Cardiac ventricle fibroblast (primary cell): ENCODE measurements at places on chromosomes 3 and 15. TPM values are rescaled to one million over a fixed set of nuclear protein-coding genes. Genes with fewer than 3 reads are reported as not detected.

Gene MESP1
- 1.2 and 2.1 TPM in 2 replicates for total RNA-seq

Gene CPN2
- not detected in 2 replicates for total RNA-seq

Gene RAB5A
- total RNA-seq = 48.2 and 53.3 TPM in 2 replicates

Gene AQP9
- not detected in 2 replicates for total RNA-seq

Gene GUCA1C
- total RNA-seq = not detected in 2 replicates

Gene MUSTN1
- total RNA-seq = not detected in 2 replicates

Gene SERP1
- total RNA-seq = 230 and 253 TPM in 2 replicates

Gene TUSC7
- total RNA-seq = not detected in 2 replicates

Gene PRSS50
- not detected in 2 replicates for total RNA-seq

Gene GOLGA6A
- not detected in 2 replicates for total RNA-seq

Gene LMAN1L
- not detected in 2 replicates for total RNA-seq
